Cerebellar nuclear complex (tissue), 1 donor: ENCODE measurements at places on chromosomes 1 and 21.

- DNase-seq, result no peak
Measured at GRCh38 chr1:38489844-38490270, 369.7 kb downstream of the RRAGC start.

DNA sequence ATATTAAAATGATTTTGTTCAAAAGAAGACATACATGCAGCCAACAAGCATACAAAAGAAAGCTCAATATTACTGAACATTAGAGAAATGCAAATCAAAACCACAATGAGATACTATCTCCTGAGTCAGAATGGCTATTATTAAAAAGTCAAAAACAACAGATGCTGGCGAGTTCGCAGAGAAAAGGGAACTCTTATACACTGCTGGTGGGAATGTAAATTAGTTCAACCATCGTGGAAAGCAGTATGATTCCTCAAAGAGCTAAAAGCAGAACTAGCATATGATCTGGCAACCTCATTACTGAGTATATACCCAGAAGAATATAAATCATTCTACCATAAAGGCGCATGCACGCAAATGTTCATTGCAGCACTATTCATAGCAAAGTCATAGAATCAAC, 126.0 kb upstream of the HMCN1 start:
- no peak for DNase-seq

DNA sequence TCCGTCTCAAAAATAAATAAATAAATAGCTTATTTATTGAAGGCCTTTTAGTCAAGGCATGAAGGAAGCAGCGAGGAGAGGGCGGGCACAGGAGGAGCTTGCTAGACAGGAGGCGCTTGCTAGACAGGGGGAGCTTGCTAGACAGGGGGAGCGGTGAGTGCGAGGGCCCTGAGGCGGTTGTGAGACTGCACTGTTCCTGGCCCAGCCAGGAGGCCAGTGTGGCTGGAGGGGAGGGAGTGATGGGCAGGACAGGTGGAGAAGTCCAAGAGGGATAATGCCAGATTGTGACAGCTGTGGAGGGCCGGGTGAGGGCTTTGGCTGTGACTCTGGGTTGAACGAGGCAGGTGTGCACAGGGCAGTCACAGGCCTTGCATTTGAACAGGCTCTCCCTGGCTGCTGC, 18.2 kb downstream of the KIF17 start:
- DNase-seq, result no peak

- DNase-seq, result no peak
Measured at GRCh38 chr1:244614113-244614836, 38.7 kb upstream of the DESI2 start.

GRCh38 chr1:10639775-10640578, 156.5 kb downstream of the CASZ1 start:
- no peak for DNase-seq

GRCh38 chr1:215043401-215043800, 39.1 kb upstream of the KCNK2 start:
- DNase-seq, result no peak
